Mucosa of descending colon (tissue), 3 donors: ENCODE measurements at places on chromosomes 2 and 18. TPM values are rescaled to one million over a fixed set of nuclear protein-coding genes. Genes with fewer than 3 reads are reported as not detected.

- DNase-seq: peak; percentile 27
Measured at GRCh38 chr2:28344756-28345373, 47.8 kb upstream of the FOSL2 start.

- peak; percentile 8 for DNase-seq
Measured at GRCh38 chr2:233329489-233330135, 22.0 kb downstream of the SAG start.

GRCh38 chr2:83376731-83377130, 1082.3 kb downstream of the SUCLG1 start:
- no peak for DNase-seq

- no peak for DNase-seq
Measured at GRCh38 chr2:182300608-182301007, 126.2 kb downstream of the PDE1A start.

Gene SLC20A1
- total RNA-seq: 128 TPM
